ENCODE measurements at places on chromosomes 13 and 19.

- H3K4me1 ChIP-seq, result no peaks in the 10 kb centered on the region
- H3K4me3 ChIP-seq, result no peak overlapping the region
- no peaks in the 10 kb centered on the region for H3K36me3 ChIP-seq
- no peaks in the 10 kb centered on the region for H3K27me3 ChIP-seq
These were observed 36.4 kb upstream of the EHD2 start for GRCh38 chr19:47676811-47677210.

- H3K4me3 ChIP-seq, result no peak overlapping the region
- peaks cover 9% of the 10 kb centered on the region for H3K4me1 ChIP-seq
- no peak overlapping the region for H3K27ac ChIP-seq
- no peaks in the 10 kb centered on the region for H3K36me3 ChIP-seq
- H3K27me3 ChIP-seq, result no peaks in the 10 kb centered on the region
These were observed 87.3 kb upstream of the ABCC4 start for GRCh38 chr13:95388420-95389079.

DNA sequence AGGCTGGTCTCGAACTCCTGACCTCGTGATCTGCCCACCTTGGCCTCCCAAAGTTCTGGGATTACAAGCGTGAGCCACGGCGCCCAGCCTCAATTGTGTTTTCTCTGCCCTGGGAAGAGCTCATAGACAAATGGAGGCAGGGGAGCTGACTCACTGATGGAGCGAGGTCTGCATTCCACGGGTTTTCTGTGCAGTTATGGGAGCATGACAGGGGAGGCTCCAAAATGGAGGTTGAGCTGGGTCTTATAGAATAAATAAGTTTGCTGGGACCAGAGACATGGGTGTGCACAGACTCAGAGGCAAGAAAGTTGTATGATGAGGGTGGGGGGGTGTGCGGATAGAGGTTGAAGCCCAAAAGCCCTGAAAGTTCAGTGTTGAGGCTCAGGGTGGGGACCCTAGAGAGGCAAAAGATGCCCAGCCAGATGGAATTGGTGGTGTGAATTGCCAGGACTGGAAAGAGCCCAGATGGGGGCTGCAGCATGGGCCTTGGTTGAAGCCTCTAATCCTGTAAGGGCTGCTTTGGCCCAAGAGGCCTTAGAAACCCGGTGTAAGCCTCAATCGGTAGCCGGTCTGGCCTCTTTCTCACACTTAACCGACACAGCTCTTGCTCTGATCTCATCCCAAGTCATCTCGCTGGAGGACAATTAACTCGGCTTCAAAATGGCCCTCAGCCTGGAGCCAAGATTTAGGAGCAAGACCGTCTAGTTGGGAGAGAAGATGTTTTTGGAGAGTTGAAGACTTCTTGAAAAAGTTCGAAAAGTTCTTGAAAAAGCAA is 1.9 kb downstream of the TPM4 start:
- DNase-seq, result peak; percentile 46
- H3K4me1 ChIP-seq, result peaks cover 32% of the 10 kb centered on the region
- H3K27me3 ChIP-seq, result no peaks in the 10 kb centered on the region
- no peaks in the 10 kb centered on the region for H3K36me3 ChIP-seq

- peak overlapping the region; percentile 96 for H3K4me3 ChIP-seq
- no peak for DNase-seq
- H3K27ac ChIP-seq, result peak overlapping the region; percentile 88
- H3K36me3 ChIP-seq, result no peaks in the 10 kb centered on the region
These were observed 442 bp upstream of the CDC16 start for GRCh38 chr13:114234266-114234644.

- DNase-seq, result no peak
- no peak overlapping the region for H3K27ac ChIP-seq
- H3K27me3 ChIP-seq, result no peaks in the 10 kb centered on the region
- H3K4me1 ChIP-seq, result peaks cover 7% of the 10 kb centered on the region
These were observed 26.8 kb downstream of the CKM start for GRCh38 chr19:45295873-45296272.

DNA sequence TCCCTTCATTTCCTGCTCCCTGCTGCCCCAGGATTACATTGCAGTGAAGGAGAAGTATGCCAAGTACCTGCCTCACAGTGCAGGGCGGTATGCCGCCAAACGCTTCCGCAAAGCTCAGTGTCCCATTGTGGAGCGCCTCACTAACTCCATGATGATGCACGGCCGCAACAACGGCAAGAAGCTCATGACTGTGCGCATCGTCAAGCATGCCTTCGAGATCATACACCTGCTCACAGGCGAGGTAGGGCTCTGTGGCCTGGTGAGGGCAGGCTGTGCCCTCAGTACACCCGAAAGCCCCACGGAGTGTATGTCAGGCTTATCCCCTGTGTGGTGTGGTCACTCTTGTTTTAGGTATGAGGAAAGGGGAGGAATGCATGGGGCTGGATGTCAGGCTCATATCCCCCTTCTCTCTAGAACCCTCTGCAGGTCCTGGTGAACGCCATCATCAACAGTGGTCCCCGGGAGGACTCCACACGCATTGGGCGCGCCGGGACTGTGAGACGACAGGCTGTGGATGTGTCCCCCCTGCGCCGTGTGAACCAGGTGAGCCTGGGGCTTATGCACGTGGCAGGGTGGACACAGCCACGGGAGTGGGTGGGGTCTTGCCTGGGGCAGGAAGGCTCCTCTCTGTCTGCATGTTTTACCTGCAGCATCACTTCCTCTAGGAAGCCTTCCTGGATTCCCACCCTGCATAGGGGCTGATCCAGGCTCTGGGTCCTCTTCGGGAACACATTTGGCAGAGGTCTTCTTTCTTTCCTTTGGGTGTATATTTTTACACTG is 2.3 kb upstream of the RNF225 start:
- H3K27me3 ChIP-seq, result no peaks in the 10 kb centered on the region
- no peak overlapping the region for H3K27ac ChIP-seq
- DNase-seq, result no peak
- no peaks in the 10 kb centered on the region for H3K36me3 ChIP-seq
- no peak overlapping the region for H3K4me3 ChIP-seq

DNA sequence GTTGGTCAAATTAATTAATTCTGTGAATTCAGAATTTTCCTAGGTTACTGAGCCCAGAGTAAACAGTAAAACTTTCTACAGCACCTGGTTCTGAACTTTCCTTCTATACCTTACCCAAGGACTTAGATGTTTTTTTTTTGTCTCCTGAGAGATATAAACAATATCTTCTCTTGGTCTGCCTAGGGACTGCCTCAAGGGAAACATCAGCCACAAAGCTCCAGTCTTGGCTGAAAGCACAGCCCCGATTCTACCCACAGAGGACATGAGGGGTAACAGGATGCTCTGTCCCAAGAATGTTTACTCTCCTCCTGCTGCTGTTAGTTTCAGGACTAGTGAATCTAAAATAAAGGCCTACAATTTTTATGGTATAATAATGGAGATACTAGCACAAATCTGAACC is 14.3 kb downstream of the CNMD start:
- no peaks in the 10 kb centered on the region for H3K36me3 ChIP-seq
- no peaks in the 10 kb centered on the region for H3K4me1 ChIP-seq
- no peak overlapping the region for H3K4me3 ChIP-seq
- H3K27ac ChIP-seq, result no peak overlapping the region
- H3K27me3 ChIP-seq, result no peaks in the 10 kb centered on the region
- DNase-seq, result no peak

GRCh38 chr13:39501702-39502324 is 101.2 kb downstream of the LHFPL6 start:
- H3K27me3 ChIP-seq, result no peaks in the 10 kb centered on the region
- peak; percentile 62 for DNase-seq
- H3K4me3 ChIP-seq, result no peak overlapping the region

DNA sequence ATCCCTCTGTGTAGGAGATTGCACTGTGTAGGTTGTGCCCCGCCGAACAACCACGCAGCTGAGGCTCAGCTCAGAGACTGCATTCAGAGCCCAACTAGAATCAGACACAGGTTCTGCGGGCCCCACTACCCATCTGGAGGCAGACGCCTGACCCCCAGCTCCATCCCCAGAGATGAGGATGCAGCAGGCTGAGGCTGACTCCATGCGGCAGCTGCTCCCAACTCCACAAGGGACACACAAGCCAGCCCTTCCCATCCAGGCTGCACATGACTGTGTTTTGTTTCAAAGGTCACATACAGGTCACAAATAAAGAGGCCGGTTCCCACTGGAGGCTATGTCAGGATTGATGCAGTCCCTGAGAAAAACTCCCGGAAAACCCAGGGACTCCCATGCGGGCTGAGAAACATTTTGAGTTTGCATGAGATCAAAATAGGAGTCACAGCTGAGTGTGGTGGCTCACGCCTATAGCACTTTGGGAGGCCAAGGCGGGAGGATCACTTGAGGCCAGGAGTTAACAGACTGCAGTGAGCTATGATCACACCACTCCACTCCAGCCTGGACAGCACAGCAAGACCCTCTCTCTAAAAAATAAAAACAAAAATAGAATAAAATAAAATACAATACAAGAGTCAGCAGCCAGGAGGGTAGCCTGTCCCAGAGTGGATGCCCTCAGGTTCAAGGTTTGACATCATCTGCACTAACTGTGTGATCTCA is 14.0 kb downstream of the ELL start:
- no peaks in the 10 kb centered on the region for H3K27me3 ChIP-seq
- peak overlapping the region; percentile 47 for H3K27ac ChIP-seq
- H3K4me3 ChIP-seq, result no peak overlapping the region
- no peaks in the 10 kb centered on the region for H3K36me3 ChIP-seq
- H3K4me1 ChIP-seq, result peaks cover 60% of the 10 kb centered on the region
- DNase-seq, result peak; percentile 70

- no peaks in the 10 kb centered on the region for H3K4me1 ChIP-seq
- no peak overlapping the region for H3K4me3 ChIP-seq
- no peaks in the 10 kb centered on the region for H3K27me3 ChIP-seq
- no peak for DNase-seq
- H3K36me3 ChIP-seq, result no peaks in the 10 kb centered on the region
These were observed 11.3 kb downstream of the GPR12 start for GRCh38 chr13:26749285-26749684.

DNA sequence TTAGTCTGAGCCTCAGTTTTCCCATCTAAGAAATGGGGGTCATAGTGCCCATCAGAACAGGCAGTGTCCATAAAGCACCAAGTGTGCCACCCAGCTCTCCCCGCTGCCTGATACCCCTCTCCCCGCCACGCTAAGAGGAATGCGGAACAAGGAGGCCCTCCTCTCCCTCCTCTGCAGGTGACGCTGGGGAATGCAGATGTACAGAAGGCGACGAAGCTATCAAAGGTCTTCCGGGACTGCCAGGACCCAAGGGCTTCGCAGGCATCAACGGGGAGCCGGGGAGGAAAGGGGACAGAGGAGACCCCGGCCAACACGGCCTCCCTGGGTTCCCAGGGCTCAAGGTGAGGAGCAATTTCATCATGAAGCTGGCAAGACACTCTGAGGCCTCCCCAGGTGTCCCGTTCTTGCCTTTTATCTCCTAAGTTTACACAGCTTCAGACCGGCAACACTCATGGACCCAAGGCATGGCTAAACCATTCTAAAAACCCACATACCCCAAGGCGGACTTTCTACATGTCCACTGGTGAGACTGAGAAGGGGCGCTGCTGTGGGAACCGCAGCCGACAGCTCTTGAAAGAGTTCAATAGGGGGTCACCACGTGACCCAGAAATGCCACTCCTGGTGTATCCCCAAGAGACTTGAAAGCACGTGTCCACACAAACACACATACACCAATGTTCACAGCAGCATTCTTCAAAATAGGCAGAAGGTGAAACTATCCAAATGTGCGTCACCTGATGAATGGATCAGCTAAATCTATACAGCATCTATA is 102.7 kb downstream of the RAB20 start:
- H3K36me3 ChIP-seq, result no peaks in the 10 kb centered on the region
- H3K27ac ChIP-seq, result no peak overlapping the region
- no peaks in the 10 kb centered on the region for H3K4me1 ChIP-seq
- no peak overlapping the region for H3K4me3 ChIP-seq
- no peaks in the 10 kb centered on the region for H3K27me3 ChIP-seq
- no peak for DNase-seq

- no peaks in the 10 kb centered on the region for H3K27me3 ChIP-seq
- H3K4me1 ChIP-seq, result no peaks in the 10 kb centered on the region
- no peaks in the 10 kb centered on the region for H3K36me3 ChIP-seq
- H3K27ac ChIP-seq, result no peak overlapping the region
- DNase-seq, result no peak
These were observed 87.6 kb downstream of the HSPH1 start for GRCh38 chr13:31073859-31074718.

GRCh38 chr19:18879579-18880373 is 16.2 kb downstream of the CERS1 start:
- H3K27me3 ChIP-seq, result no peaks in the 10 kb centered on the region
- peak; percentile 67 for DNase-seq
- no peaks in the 10 kb centered on the region for H3K36me3 ChIP-seq
- H3K4me1 ChIP-seq, result no peaks in the 10 kb centered on the region
- H3K27ac ChIP-seq, result no peak overlapping the region

- no peaks in the 10 kb centered on the region for H3K27me3 ChIP-seq
- no peaks in the 10 kb centered on the region for H3K4me1 ChIP-seq
- no peak overlapping the region for H3K27ac ChIP-seq
- peak; percentile 94 for DNase-seq
These were observed 30.7 kb upstream of the ZNF429 start for GRCh38 chr19:21474671-21475181.

DNA sequence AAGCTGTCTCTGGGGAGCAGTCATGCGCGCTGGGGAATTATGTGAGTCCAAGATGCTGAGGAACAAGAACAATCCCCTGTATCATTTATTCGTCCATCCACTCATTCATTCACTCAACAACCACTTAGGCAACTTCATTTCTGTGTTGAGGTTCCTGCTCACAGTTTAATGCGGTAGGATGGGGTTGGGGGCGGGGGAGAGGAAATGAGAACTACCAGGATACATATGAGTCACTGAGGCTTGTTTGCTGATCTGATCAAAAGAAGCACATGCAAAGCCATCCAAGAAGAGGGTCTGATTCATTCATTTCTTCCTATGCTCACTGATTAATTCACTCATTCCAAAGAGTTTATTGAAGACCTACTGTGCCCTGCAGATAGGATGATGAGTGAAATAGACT is 20.9 kb downstream of the ZNF536 start:
- DNase-seq, result no peak
- H3K4me3 ChIP-seq, result no peak overlapping the region
- no peaks in the 10 kb centered on the region for H3K27me3 ChIP-seq
- no peak overlapping the region for H3K27ac ChIP-seq

DNA sequence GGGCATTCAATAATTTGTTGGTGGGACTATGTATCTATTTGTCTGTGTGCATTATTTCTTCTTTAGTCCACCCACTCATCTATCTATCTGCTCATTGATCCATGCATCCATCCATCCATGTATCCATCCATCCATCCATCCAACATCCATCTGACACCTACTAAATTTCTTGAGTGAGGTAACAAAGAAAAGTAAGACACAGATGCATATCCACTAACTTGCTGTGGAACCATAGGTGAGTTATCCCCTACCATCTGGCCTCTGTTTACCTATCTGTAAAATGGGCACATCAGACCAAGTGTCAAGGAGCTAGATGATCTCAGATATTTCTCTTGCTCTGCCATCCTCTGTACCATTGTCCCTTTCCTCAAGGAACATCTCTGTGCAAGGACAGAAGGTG is 54.7 kb downstream of the ZNF536 start:
- H3K27me3 ChIP-seq, result no peaks in the 10 kb centered on the region
- H3K4me3 ChIP-seq, result no peak overlapping the region
- H3K4me1 ChIP-seq, result no peaks in the 10 kb centered on the region
- no peaks in the 10 kb centered on the region for H3K36me3 ChIP-seq
- no peak for DNase-seq

DNA sequence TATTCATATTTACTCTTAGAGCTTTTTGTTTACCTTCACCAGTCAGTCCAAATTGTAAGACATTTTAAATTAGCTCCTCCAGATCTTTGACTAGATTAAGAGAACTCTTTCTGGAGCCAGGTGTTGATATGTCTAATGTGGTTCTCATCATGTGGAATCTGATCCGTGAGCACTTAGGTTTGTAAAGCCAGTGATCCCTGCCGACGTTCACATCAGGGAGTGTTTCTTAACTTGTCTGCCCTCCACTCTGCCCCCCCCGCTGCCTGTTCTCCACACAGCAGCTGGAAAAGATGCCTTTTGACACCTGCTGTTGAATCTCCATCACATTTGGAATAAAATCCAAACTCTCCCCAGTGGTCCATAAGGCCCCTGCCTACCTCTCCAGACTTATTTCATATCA is 17.7 kb downstream of the METTL21C start:
- no peak overlapping the region for H3K4me3 ChIP-seq
- no peaks in the 10 kb centered on the region for H3K36me3 ChIP-seq
- H3K27me3 ChIP-seq, result no peaks in the 10 kb centered on the region
